K562 (cell line): ENCODE measurements at places on chromosomes 1 and 21. TPM values are rescaled to one million over a fixed set of nuclear protein-coding genes. Genes with fewer than 3 reads are reported as not detected.

The RAB25 gene
- 0.45 TPM in 1 of 2 replicates, not detected in the other for polyA plus RNA-seq

DNA sequence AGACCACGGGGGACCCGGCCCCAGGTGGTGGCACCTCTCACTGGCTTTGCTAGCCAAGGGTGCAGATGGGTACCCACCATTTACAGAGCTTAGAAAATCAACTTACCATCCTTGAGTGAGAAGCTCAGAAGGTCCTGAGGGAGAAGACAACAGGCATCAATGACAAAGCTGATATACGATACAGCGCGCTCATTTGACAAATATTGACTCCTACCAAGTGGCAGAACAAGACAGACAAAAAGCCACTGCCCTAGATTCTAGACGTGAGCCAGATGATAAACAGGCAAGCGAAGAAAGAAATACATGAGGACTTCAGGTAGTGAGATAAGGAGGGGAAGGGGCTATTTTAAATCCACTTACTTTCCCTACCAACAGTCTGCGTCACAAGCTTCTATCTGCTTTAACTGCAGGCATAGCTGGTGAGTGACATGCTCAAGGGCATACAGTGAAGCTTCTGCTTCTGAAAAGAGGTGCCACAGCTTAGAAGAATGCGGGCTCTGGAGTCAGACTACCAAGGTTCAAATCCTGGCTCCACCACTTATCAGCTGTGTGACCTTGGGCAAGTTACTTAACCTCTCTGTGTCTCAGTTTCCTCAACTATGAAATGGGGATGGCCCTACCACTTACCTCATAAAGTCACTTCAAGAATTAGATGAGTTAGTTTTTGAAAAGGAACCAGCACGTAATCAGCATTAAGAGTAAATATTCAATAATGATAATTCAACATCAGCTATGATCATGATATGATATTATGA lies 29.1 kb downstream of the TMCO4 start:
- DNase-seq = no peak

The WRAP73 gene
- 51.8 and 55.9 TPM in 2 replicates for polyA plus RNA-seq

The VTCN1 gene
- polyA plus RNA-seq = not detected in 2 replicates

- no peak for DNase-seq
Observed at GRCh38 chr1:73759011-73759410, 439.0 kb downstream of the LRRIQ3 start.

DNA sequence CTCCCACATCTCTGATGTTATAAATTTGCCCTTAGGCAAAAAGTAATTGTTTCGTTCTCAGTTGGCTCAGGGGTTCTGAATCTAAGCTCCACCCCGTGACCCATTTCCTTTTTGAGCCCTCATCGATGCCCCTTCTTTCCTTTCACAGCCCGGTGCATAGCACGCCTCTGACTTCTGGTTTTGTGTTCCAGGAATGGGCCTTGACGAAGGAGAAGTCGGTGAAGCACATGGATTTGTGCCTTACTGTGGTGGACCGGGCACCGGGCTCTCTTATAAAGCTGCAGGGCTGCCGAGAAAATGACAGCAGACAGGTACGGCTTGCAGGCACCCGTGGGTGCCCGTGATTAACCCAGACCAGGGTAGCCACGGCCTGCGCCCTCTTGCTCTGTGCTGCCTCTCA lies 151.9 kb downstream of the PGBD5 start:
- DNase-seq = no peak

DNA sequence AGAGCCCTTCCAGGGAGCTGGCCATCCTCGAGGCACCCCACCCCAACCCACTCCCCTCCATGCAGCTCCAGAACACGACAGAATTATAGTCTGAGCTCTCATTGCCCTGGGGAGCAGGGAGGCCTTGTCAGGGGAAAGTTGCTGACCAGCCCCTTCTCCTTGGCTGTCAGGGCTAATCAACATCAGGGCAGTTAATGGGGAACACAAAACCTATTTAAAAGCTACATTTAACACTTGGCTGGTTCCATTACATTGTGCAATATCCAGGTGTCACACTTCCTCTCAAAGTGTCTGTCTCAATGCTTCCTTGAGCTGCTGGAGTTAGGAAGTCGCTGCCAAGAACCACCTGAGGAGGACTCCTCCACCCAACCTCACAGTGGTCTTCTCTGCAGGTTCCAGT lies 111.8 kb upstream of the GRIK3 start:
- DNase-seq = no peak

- no peak for DNase-seq
Observed at GRCh38 chr1:54906586-54906985, 19.6 kb upstream of the DHCR24 start.

DNA sequence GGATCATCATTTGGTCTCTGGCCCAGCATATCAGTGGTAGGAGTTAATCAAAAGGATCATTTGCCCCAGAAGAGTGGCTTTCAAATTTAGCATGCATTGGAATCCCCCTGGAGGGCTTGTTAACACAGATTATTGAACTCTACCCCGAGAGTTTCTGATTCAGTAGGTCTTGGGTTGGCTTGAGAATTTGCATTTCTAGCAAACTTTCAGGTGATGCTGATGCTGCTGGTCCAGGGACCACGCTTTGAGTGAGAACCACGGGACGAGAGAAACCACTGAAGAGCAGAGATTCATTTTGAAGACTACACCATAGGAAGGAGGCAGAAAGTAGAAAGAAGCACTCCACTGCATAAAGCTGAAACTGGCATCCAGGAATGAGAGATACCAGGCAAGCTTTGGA lies 81.3 kb upstream of the DUSP10 start:
- DNase-seq = no peak

DNA sequence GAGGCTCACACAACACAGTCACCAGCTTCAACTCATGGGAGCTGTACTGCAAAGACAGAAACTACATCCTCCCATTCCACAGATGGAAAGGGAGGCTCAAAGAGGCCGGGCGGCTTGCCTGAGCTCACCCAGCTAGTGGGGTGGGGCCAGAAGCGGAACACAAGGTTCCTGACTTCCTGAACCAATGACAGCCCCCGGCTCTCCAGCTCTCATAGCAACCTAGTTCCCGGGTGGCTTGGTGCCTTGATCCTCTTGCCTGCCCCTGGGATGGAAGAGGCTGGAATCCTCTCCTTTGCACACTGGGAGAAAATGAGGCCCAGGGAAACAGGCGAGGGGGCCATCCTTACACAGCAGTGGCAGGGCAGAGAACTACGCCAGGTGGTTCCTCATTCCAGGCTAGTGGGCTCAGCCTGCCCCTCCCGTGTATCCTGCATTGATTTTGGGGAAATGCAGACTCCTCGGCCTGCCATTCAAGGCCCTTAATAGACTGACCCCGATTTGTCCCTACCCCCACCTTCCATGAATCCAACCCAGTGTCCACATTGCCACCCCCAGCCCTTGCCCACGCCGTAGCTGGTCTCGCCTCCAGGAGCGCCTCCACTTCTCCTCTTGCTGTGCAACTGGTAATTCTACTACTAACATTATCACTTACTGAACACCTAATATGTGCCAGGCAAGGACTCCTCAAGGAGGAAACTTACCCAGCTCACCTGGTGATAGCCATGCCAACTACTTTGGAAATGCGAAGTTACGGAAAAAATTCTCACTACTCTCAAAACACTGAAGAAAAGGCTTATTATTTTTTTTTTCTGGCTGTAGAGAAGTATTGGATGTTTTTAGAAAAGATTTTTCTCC lies 5.0 kb downstream of the RAP1GAP start:
- peak; percentile 40 for DNase-seq

DNA sequence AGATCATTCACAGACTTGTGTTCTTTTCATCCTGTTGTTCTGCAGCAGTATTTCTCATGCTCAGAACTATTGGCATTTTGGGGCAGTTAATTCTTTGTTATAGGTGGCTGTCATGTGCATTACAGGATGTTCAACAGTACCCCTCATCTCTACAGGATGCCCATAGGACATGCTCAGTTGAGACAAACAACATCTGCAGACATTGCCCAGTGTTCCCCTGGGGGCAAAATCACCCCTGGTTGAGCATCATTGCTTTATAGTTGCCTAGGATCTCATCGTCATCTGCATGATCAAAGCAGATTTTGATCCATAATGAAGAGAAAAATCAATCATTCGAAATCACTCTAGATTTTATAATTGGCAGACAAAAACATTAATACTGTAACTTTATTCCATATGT lies 222.5 kb upstream of the CACYBP start:
- DNase-seq = no peak
